ENCODE measurements at places on chromosomes 12 and 14.
A peak's percentile ranks its signal among the peaks of the same experiment; 100 is the strongest.

DNA sequence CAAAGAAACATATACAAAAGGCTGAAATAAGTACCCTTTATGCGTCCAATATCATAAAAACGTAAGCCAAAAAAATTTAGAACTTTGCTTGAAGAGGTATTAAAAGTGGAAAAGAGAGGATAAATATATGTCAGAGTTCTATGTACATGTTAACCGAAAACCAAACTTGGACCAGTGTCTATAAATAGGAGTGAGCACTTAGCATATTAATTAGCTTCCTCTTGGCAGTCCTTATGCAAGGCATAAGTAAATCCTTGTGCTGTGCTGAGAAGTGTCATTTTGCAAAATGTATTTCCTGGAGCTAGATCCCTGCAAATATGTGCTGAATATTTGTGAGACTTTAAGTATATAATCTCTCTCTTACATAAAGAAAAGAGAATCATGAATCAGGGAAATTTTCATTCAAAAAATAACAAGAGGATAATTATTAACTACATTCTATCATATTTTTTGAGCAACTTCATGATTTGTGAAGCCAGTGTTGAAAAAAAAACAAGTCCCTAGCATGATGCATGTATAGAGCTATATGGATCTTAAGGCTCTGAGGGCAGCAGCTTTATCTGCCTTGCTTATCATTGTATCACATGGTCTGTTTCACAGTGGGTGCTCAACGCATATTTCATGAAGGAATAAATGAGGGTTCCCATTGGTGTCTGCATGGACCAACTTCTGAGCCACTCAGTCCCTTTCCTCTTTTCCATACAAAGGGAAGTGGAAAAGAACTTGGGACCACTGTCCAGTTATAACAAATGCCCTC is 326.1 kb downstream of the PDZRN4 start:
- no peak for DNase-seq

DNA sequence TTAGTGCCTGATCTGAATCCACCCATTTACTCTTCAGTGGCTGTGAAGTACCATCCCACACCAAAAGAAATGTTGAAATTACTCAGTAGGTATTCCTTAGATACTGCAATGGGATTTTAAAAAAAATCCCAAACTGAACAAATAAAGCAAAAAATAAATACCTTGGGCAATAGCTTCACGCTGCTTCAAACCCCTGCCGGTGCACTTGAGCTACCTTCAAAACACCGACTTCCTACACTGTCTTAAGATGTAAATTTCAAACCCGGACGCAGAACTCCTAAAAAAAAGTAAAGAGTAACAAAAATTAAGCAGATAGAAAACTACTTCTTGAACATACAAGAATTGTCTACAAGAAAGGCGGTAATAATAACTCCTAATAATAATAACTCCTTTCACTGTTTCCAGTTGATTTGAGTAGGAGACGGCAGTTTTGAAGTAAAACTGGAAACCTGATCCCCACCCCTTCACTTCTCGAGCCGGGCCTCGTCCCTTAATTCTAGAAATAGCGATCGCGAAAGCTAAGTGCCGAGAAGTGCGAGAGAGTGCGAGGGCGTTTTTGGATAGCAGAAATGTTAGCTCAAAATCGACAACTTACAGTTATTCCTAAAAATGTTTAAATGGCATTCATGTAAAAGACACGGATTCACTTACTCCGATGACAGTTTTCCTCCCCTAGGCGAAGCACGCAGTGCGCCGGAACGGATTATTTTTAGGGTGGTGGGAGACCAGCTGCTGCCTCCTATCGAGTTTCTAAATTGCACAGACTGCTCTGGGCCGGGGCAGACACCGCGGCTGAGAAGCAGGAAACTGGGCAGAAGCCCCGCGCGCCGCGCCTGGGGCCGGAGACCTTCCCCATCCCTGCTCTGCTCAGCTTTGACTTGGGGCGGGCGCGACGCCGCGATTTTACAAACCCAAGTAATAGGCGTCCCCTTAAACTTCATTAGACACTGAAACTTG is at the start of gene ABCC9:
TSS of gene ABCC9 (minus strand) at position 878 of the 957 bp plus-strand sequence. CDS start 4,752 bp downstream, outside the sequence.
- no peak for DNase-seq

DNA sequence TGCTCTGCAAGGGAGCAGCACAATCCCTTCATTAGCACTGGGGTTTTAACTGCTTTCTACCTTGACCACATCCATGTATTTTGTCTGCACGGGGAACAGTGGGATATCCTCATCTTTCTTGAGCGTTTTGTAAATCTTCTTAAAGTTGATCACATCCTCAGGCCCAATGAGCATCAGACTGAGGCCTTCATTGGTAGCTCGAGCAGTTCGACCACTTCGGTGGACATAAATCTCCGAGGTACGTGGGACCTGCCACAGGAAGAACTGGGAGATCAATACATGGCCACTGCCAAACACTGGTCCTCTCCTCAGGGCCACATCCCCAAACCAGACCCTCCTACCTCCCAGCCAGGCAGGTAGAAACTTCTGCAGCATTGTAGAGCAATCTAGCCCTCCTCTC is 26.1 kb downstream of the DDX24 start:
- DNase-seq: no peak

GRCh38 chr12:94495445-94496115 is 35.9 kb upstream of the CEP83 start:
- DNase-seq: no peak

GRCh38 chr12:5660238-5660637 is 228.3 kb downstream of the NTF3 start:
- no peak for DNase-seq

GRCh38 chr12:6950811-6951540 is at the start of gene PTPN6:
TSS of gene PTPN6 (plus strand) at chr12:6951356. CDS start at chr12:6951513, 157 bp downstream.
- peak; percentile 62 for DNase-seq

Data from stimulated activated CD8-positive, alpha-beta memory T cell treated with anti-CD3 and anti-CD28 coated beads, Interleukin-7, amount 100 ng/mL, for 4 hours (primary cell).